Cardiac septum (tissue), 1 donor: ENCODE measurements at places on chromosomes 5 and 9.

GRCh38 chr5:31763424-31763823 is 124.5 kb downstream of the PDZD2 start:
- no peak for DNase-seq

- no peak for DNase-seq
Measured at GRCh38 chr5:84088996-84089395, 295.7 kb downstream of the EDIL3 start.

DNA sequence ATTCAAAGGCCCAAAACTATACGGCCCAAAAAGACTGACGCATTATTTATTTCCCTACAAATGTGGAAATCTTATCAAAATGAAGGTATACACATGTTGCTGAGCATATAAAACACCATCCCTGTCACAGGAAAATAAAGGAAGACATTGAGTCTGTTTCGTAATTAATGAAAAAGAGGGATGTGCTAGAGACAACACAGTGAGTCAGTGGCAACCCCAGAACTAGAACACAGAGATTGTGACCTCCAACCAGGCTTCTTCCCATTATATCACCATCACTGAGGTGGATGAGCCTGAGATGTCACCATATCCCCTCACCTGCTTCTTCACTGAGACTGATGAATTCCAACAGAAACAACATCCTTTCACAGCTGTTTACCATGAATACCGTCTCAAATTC is 3.8 kb downstream of the NDUFA8 start:
- DNase-seq: no peak

DNA sequence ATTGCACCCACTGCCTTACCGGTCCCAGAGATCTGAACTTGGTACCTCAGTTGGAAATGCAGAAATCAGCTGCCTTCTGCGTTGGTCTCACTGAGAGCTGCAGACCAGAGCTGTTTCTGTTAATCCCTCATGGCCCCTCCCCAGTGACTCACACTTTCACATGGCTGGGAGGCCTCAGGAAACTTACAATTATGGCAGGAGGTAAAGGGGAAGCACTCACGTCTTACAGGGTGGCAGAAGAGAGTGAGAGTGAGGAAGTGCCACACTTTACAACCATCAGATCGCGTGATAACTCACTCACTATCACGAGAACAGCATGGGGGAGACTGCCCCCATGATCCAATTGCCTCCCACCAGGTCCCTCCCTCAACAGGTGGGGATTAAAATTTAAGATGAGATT is 648.5 kb downstream of the MTRR start:
- no peak for DNase-seq

GRCh38 chr5:152644029-152644728 is 239.1 kb upstream of the NMUR2 start:
- no peak for DNase-seq
